ENCODE measurements at places on chromosomes 3 and 15. TPM values are rescaled to one million over a fixed set of nuclear protein-coding genes. Genes with fewer than 3 reads are reported as not detected.

DNA sequence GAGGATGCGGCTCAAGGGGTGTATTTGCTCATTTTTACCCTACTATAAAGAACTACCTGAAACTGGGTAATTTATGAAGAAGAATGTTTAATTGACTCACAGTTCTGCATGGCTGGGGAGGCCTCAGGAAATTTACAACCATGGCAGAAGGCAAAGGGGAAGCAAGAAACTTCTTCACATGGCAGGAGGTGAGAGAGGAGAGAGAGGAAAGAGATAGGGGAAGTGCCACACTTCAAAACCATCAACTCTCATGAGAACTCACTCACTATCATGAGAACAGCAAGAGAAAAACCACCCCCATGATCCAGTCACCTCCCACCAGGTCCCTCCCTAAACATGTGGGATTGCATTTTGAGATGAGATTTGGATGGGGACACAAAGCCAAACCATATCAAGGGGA, 192.7 kb downstream of the DIPK2A start:
- DNase-seq: no peak

The FAM131A gene
- total RNA-seq: 17.3 TPM

- DNase-seq: no peak
Observed at GRCh38 chr15:73357999-73358665, 10.6 kb downstream of the HCN4 start.

GRCh38 chr3:190941694-190942260, 79.3 kb upstream of the GMNC start:
- no peak for DNase-seq

GRCh38 chr3:45218578-45219390, 7.3 kb downstream of the TMEM158 start:
- peak; percentile 78 for DNase-seq

The NEK10 gene
- 1.9 TPM for total RNA-seq

The UQCRC1 gene
- 405 TPM for total RNA-seq

GRCh38 chr15:82802497-82802896, 3.4 kb downstream of the FSD2 start:
- no peak for DNase-seq

The GABRR3 gene
- not detected for total RNA-seq

DNA sequence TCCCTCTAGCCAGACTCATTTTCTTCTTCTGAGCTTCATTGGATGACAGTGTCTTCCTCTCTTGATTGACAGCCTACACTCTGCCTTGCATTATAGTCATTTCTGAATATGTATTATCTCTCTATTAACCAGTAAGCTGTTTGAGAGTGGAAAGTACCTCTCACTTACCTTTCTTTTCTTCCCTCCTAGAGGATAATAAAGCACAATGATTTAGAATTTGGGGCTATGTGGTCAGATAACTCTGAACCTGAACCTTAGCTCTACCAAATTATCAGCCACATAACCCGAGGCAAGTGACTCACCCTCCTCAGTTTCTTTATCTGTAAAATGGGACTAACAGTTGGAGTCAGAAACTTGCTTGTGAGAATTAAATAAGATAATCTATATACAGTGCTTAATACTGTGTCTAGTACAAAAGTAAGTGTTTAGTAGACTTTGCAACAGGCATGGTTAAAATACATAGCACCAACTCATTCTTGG, 331.8 kb upstream of the TBL1XR1 start:
- no peak for DNase-seq

The ASB14 gene
- total RNA-seq: not detected

DNA sequence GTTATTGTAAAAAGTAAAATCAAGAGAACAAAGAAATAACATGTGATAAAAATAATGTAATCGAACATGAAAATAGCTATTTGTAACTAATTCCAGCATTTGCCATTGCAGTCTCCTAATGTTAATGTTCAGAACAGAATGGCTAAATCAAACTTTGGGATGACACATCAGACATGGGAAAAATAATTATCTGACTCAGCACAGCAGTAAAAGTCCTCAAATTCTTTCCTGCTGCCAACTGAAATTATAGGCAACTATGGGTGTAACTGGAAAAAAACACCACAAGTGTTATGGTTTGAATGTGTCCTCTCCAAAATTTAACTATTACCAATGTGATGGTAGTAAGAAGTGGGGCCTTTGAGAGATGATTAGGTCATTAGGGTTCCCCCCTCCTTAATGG, 446.7 kb downstream of the C3orf38 start:
- DNase-seq: no peak

DNA sequence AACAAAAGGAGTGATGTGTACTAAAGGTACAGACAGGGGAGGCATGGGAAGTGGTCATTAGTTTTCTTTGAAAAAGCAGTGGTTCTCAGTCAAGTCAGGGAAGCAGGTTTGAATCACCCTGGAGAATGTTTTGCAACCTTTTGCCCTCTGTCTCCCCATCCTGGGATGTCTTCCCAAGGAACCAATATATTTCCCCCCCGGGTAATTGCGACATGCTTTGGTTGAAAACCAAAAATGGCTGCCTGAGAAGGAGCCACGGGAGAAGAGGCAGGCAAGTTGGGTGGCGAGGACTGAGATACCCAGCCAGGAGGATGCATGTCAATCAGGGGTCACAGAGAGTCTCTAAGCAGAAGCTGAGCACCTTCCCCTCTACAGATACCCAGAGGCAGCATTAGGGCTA, 20.2 kb upstream of the PPP1R2 start:
- no peak for DNase-seq

- DNase-seq: peak; percentile 65
Observed at GRCh38 chr15:100030586-100031229, 297.5 kb upstream of the LYSMD4 start.

GRCh38 chr15:44492040-44492439, 44.9 kb upstream of the EIF3J start:
- DNase-seq: no peak

DNA sequence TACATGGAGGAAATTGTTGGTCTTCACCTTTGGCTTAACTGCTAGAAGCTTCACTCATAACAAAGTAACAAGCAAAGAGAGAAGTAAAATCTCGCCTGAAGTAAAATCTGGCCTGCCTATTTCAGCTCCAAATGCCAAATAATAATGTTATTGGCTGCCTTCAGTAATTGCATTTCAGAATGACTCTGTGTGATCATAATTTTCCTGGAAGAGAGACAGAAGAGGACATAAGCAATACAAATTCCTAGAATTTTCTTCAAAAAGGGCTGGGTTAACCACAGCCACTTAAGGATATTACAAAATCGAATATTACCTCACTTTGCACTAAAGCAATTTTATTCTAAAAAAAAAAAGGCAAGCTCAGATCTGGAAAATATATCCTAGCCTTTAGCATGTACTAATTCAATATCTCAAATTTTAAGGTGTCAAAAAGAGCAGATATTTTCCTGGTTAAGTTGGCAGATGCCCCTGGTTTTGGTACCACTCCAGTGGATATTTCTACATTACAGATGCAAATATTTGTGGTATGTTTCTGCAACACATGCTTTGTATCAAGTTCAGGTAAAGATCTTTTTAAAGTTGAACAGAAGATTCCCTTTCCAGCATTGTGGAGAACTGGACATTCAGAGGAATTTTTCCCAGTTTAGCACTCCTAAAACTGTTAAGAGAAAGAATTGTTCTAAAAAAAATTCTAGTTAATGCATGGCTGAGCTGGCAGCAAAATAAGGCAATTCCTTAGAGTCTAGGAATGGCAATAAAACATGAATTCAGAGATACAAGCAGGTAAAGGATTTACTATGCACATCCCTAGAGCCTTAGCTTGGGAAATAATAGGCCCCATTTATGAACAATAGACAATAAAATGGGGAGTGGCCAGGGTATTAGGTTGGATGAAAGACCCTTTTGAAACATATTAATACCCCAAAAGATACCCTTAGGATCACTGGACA, 116.7 kb downstream of the STAC start:
- peak; percentile 68 for DNase-seq

The ZBTB47 gene
- total RNA-seq: 25.4 TPM

- no peak for DNase-seq
Observed at GRCh38 chr3:194606163-194606562, 27.1 kb downstream of the TMEM44 start.

- DNase-seq: no peak
Observed at GRCh38 chr15:82877825-82878224, 68.4 kb downstream of the WHAMM start.

The CCR3 gene
- not detected for total RNA-seq
